NCI-H2081 (cell line): ENCODE measurements at places on chromosomes 2 and 18.

GRCh38 chr18:23664674-23665073 lies 2.0 kb upstream of the ANKRD29 start:
- no peak for DNase-seq

DNA sequence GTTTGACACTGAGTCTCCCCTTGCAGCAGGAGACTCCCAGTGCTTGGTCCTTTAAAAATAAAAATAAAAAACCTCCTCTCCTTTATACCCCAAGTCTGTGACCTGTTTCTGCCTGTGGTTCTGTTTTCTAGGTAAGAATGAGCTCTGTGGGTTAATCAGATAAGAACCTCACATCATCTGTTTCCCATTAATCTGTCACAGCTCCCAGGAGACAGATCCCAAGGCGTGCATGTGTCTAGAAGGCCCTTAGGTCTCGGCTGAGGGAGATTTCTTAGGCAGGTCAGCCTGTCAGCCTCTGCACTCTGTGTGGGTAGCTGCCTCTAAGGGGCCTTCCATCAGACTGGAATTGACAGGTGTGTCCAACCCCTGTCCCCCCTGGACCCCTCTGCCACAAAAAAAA lies 80.7 kb downstream of the FHOD3 start:
- no peak for DNase-seq

- DNase-seq = no peak
Measured at GRCh38 chr2:53436882-53437281, 330.7 kb upstream of the CHAC2 start.

DNA sequence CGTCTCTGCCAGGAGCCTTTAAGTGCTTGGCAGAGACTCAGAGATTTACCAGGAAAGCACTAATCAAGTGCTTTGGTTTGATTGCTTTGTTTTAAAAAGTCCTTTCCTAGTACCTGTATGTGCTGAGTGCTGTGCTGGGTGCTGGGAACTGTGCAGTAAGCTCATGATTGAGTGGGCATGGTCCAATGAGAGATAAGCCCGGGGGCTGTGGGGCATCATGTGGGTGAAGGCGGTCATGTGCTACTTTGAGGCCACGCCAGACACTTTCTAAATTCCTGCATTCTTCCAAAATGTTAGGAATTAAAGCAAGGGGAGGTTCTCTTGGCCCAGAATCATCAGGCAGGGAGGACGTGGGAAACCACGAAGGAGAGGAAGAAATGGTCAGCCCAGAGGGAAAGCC lies 109.0 kb downstream of the ACAA2 start:
- DNase-seq = no peak

DNA sequence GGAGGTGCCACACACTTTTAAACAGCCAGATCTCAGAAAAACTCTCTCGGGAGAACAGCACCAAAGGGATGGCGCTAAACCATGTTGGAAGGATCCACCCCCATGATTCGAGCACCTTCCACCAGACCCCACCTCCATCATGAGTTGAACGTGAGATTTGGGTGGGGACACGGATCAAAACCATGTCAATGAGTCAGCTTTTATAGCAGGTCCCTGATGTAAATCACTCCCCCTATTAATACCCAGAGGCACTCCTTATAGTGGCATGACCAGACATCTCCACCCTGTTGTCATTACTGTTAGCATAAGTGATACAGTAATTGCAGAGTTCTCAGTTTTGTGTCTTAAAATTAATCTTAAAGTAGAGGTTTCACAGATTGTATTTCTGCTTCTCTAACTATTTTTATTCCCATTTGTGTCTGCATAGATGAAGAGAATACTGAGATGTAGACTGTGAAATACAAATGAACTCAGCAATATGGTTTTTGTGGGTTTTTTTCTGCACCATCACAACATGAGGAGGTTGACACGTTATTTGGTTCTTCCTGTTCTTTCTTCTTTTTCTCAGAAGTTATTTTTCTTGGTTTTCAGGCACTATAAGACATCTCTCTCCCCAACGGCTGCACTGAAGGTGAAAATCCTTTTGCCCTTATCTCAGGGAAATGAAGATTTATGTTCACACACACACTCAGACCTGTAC lies 218.2 kb downstream of the ARL4C start:
- DNase-seq = no peak
